COR-L47 (cell line): ENCODE measurements at places on chromosomes 12 and 14.
A peak's percentile ranks its signal among the peaks of the same experiment; 100 is the strongest.

GRCh38 chr12:97404543-97404942 is 58.1 kb upstream of the RMST start:
- DNase-seq: peak; percentile 63

GRCh38 chr12:105744371-105745058 is 394.2 kb downstream of the NUAK1 start:
- no peak for DNase-seq

GRCh38 chr12:2794191-2794735 is 507 bp upstream of the FKBP4 start:
- DNase-seq: no peak

DNA sequence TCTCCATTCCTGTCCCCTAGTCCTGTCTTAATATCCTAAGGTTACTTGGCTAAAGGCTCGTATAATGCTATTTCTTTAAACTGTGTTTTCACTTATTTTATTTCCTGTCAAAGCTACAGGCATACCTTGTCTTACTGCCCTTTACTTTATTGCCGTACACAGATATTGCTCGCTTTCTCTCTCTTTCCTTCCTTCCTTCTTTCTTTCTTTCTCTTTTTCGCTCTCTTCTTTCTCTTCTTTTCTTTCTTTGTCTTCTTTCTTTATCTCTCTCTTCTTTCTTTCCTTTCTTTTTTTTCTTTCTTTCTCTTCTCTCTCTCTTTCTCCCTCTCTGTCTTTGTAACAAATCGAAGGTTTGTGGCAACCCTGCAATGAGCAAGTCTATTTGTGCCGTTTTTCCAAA is 123.9 kb upstream of the ARHGAP5 start:
- no peak for DNase-seq

DNA sequence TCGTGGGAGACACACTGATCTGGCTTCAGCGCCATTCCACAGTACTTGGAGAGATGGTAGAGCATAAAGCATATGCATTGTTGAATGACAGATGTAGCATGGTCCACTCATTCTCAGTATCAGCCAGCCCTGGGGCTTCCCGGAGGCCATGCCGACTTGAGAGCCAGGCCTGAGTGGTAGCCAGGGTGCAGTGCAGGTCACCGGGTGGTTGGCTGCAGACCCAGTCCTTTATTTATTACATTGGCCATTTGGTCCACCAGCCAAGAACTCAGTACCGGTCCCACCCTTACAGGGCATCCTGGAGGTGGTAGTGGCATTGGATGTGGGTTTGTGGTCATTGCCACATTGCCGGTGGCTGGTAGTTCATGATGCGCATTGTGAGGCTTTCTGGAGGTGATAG is 121.6 kb upstream of the RTL1 start:
- no peak for DNase-seq

DNA sequence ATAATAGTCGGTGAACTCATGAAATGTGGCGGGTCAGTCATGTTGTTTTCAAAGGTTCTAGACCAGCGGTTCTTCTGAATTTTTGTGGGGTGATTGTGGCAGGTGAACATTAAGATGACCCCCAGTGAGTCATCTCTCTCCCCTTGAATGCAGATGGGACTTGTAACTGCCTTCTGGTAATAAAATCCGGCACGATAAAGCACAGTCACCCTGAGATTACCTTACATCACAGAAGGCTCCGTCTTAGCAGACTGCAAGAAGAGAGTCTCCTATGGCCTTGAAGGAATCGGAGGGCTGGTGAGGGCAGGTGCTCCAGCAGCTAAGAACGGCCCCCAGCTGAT is 189.6 kb downstream of the FOXN3 start:
- no peak for DNase-seq

DNA sequence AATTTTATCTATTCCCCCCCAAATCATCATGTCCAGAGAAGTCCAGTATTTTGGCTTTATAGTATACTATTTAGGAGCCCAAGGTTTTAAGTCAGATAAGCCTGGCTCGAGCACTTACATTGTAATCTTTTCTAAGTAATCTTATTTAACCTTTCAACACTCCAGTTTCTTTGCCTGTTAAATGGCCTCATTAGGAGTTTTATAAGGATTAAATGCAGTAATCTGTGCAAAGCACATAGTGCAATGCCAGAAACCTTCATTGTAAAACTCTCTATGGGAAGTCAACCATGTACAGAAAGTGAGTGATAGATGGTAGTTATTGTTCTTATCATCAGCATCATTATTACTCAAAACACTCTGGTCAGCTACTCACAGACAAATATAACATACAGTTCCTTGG is 1330.4 kb downstream of the SLC16A7 start:
- no peak for DNase-seq

- no peak for DNase-seq
Observed at GRCh38 chr12:19945559-19946435, 422.5 kb upstream of the PDE3A start.

DNA sequence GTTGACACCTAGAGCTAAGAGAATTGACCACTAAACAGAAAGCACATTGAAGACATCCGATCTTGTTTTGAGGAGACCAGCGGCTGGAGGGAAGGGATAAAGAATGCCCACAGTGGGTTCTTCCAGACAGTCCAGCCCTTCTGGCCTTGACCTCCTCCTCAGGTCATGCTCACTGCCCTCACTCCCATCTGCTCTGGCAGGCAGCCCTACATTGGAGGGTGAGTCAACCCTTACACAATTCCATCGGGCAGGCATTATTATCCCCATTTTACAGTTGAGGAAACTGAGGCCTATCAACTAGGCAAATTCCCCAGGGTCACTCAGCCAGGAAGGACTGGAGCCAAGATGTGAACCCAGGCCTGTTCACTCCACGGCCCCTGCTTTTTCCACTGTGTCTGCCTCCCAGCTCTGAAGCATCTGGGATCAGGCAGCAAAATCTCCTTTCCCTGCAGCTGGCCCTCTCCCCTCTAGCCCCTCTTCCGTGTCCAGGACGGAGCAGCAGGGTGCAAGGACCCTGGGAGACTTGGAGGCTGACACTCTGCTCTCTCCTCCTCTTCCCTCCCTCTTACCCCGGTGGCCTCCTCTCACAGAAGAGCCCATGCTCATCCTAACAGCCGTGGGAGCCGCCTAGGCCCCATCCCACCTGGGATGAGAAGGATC is 5.3 kb downstream of the SCNN1A start:
- no peak for DNase-seq

DNA sequence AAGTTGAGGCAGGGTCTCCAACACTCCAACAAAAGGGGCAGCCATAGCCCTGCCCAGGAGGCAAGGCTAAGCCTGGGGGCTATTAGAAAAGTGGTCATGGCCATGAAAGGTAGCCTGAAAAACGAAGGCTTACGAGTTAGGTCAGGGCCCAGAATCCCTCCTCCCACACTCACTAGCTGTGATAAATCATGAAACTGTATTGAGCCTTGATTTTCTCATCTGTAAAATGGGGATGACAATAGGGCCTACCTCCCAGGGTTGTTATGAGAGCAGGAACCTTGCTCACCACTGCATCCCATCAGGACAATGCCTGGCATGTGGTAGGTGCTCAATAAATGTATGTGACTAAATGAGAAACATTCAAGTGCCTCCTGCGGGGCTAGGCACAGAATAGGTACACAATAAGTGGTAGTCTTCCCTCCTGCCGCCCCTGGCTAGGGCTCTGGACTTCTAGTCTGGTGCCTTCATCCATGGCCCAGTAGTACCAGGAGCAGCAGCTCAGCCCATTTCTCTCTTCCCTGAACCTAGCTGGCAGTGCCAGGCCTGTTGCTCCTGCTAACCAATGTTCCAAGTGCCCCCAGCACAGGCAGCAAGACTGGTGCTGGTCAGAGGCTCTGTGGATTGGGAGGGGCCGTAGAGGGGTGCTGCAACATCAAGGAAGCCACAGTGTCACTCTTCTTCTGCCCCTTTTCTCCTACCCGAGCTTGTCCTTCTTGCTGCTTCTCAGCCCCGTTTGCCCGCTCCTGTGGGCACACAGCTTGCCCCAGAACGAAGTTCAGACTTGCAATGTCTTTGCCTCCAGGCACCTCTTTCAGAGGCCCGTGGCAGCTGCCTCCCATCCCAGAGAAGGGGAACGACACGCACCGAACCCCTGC is 7.8 kb downstream of the PGF start:
- no peak for DNase-seq

GRCh38 chr14:100213587-100213955 is 25.4 kb upstream of the YY1 start:
- no peak for DNase-seq

- DNase-seq: no peak
Observed at GRCh38 chr14:90321891-90322290, 9.8 kb downstream of the NRDE2 start.

GRCh38 chr14:86989285-86989684 is 1003.7 kb downstream of the GALC start:
- DNase-seq: no peak

DNA sequence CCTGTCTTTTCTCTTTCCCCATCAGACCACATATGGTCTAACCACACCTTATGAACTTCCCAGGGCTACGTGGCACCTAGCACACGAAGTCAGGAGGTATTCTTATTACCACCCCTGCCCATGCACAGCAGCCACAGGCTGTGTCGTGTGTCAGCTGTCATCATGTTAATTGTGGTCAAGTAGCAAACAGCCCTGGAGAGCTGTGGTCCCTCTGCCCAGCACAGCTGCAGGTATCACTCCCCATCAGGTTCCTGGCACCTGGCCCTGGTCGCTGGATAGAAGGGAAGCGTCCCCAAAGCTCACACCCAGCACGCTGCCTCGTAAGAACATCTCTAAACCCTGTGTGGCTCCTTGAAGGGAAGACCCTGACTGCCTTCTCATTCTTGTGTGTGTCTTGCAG is 45.4 kb downstream of the CLMN start:
- no peak for DNase-seq

GRCh38 chr12:47941871-47942613 is 21.4 kb upstream of the TMEM106C start:
- DNase-seq: no peak

- no peak for DNase-seq
Observed at GRCh38 chr12:3951380-3952135, 78.4 kb upstream of the PARP11 start.

DNA sequence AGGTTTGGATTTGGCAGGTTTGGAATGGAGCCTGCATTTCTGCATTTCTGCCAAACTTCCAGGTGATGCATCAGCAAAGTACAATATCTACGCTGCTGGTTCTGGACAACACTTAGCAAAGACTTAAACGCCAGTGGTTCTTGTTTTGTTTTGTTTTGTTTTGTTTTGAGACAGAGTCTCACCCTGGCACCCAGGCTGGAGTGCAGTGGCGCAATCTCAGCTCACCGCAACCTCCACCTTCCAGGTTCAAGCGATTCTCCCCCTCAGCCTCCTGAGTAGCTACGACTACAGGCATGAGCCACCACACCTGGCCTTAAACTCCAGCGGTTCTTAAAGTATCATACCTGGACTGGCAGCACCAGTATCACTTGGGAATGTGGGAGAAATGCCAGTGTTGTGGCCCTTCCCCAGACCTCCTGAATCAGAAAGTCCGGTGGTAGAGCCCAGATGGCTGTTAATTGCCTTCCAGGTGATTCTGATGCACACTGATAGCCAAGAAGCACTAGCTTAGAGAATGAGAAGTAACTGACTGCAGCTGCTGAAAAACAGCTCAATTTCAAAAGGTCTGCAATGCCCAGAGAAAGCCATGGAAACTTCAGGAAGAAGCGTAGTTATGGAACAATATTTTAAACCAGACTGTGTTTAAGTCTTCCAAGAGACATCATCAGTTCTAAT is 114.8 kb upstream of the FOXN3 start:
- DNase-seq: no peak

DNA sequence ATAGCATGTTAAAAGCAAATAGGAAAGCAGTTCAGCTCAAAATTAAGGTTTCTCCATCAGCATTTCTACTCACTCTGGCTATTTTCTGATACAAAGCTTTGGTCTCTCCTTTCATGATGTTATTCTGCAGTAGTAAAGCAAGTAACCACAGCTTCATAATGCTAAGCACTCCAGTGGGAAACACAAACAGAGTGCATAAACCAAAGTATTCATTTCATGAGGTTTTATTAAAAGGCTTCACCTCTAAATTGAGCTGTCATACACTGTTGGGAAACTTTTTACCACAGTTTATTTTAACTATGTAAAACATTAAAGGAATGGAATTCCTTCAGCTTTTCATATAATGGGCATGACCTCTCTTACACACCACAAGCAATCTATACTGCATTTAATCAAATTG is 157.9 kb upstream of the LMO3 start:
- no peak for DNase-seq

- DNase-seq: no peak
Observed at GRCh38 chr14:23399591-23399990, 8.5 kb downstream of the MYH6 start.

DNA sequence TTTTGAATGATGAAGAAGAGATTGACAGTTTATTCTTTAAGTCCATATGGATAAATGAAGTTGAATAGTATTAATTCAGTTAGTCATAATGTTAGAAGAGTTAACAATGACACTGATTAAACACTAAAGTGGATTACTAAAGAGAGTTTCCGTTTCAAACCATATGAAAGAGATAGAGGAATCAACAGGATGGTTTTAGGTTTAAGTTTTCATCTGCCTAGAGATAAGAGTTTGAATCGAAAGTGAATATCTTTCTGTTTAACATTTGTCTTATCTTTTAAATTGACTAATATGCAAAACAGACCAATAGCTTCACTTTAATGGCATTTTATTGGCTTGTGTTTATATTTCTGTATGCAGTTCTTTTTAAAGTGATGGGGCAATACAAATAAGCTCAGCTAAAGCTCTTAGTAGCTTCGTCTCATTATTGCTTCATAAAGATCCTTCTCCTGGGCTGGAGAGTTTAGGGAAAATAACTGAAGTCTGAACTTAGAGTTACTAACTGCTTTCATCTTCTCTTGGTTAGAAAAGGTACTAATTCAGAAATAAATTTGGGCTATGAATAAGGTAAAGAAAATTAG is 66.0 kb downstream of the MIPOL1 start:
- no peak for DNase-seq

GRCh38 chr12:128121424-128121823 is 145.5 kb upstream of the TMEM132C start:
- DNase-seq: no peak

GRCh38 chr14:90795744-90796143 is 20.5 kb downstream of the TTC7B start:
- DNase-seq: no peak

DNA sequence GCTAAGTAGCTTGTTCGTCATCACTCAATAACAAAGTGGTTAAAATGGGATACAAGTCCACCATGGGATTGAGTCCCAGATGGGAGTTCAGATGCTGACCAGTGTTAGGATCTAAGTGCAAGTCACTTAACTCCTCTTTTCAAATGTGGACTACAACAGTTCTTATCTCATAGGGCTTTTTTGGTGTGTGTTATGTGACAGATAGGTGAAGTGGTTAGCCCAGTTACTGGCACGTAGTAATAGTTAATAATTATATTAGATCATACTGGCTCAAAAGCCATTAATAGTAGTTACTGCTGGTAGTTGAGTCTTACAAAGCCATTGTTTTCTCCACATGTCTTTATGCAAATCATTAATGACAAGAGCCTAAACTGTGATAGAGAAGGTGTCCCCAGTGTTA is 73.2 kb downstream of the RCOR1 start:
- DNase-seq: no peak
